ENCODE measurements at places on chromosomes 16 and 17.
A peak's percentile ranks its signal among the peaks of the same experiment; 100 is the strongest.

- no peak overlapping the region for H3K4me3 ChIP-seq
- no peaks in the 10 kb centered on the region for H3K36me3 ChIP-seq
- H3K27ac ChIP-seq, result no peak overlapping the region
- peaks cover 10% of the 10 kb centered on the region for H3K4me1 ChIP-seq
- DNase-seq, result peak; percentile 20
These were observed 129.1 kb upstream of the CHMP6 start for GRCh38 chr17:80862481-80862961.

- no peak for DNase-seq
- no peak overlapping the region for H3K27ac ChIP-seq
- H3K4me1 ChIP-seq, result peaks cover 19% of the 10 kb centered on the region
- no peaks in the 10 kb centered on the region for H3K27me3 ChIP-seq
- no peaks in the 10 kb centered on the region for H3K36me3 ChIP-seq
- no peak overlapping the region for H3K4me3 ChIP-seq
These were observed 39.8 kb downstream of the MAP1LC3B start for GRCh38 chr16:87431926-87432325.

- H3K4me3 ChIP-seq, result no peak overlapping the region
- H3K4me1 ChIP-seq, result peaks cover 6% of the 10 kb centered on the region
- no peaks in the 10 kb centered on the region for H3K27me3 ChIP-seq
- no peaks in the 10 kb centered on the region for H3K36me3 ChIP-seq
These were observed 19.7 kb downstream of the ZFHX3 start for GRCh38 chr16:73028263-73028662.

- peaks cover 7% of the 10 kb centered on the region for H3K4me1 ChIP-seq
- no peak within 1 kb of the TSS for H3K27ac ChIP-seq
- H3K27me3 ChIP-seq, result no peaks in the 10 kb centered on the region
- DNase-seq, result peak; percentile 78
- no peaks in the 10 kb centered on the region for H3K36me3 ChIP-seq
These were observed at the start of gene SPNS2 for GRCh38 chr17:4498461-4499397. Gene SPNS2, plus strand, starts transcription at chr17:4498881. Its CDS starts 167 bp downstream, at chr17:4499048.

DNA sequence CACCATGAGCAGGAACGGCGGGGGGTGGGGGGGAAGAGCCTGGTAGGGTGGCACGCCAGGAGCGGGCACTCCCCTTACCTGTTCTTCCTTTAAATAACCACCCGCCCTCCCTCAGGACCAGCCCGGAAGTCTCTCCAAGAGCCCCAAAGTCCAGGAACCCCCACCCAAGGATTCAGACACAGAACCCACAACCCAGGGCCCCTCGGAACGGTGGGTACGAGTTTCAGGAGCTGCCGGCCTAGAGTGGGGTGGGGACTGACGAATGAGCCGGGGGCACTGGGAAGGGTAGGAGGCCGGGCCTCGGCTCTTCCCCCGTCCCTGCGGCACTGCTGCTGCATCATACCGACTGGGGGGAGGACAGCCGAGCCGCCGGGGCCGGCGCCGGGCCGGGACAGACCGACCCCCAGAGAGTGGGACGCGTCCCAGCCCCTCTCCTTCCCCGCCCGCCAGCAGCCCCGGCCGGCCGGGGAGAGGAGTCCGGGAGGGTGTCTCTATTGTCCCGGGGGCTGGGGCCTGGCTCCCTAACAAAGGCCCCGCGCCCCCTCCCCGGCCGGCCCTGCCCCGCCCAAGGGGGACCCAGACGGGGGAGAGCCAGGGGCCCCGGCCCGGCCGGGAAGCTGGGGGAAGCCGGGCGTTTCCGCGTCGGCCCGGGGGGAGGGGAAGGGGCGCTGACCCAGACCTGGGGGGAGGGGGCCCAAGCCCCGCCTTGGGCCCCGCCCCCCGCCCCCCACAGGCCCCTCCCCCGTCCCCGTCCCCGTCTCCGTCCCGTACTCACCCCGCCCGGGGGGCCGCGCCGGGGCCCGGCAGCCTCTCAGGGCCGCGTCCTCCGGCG, 747 bp downstream of the ATXN7L3 start:
- H3K4me3 ChIP-seq, result peak overlapping the region; percentile 94
- no peaks in the 10 kb centered on the region for H3K36me3 ChIP-seq
- H3K27me3 ChIP-seq, result no peaks in the 10 kb centered on the region
- H3K4me1 ChIP-seq, result peaks cover 16% of the 10 kb centered on the region

- no peaks in the 10 kb centered on the region for H3K4me1 ChIP-seq
- no peak overlapping the region for H3K27ac ChIP-seq
- H3K36me3 ChIP-seq, result no peaks in the 10 kb centered on the region
- H3K27me3 ChIP-seq, result no peaks in the 10 kb centered on the region
These were observed 11.2 kb upstream of the ACSF2 start for GRCh38 chr17:50414808-50415207.

DNA sequence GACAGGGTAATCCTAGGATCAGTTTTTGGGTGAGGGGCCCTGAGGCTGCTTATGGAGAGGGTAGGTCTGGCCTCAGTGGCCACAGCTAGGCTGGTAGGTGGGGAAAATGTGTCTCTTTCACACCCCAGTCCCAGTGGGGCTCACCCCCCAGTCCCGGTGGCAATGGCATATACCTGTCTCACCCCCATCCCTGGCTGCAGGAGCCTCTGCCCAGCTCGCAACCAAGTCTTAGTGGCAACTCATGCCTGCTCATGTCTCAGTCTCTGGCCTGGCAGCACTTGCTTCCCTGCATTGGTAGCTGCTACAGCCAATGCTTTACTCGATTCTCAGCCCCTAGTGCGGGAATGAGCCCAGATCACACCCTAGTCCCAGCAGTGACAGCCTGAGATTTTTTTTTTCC, 221.5 kb downstream of the BCAS3 start:
- no peaks in the 10 kb centered on the region for H3K36me3 ChIP-seq
- no peak overlapping the region for H3K27ac ChIP-seq
- H3K4me1 ChIP-seq, result no peaks in the 10 kb centered on the region
- no peak overlapping the region for H3K4me3 ChIP-seq

DNA sequence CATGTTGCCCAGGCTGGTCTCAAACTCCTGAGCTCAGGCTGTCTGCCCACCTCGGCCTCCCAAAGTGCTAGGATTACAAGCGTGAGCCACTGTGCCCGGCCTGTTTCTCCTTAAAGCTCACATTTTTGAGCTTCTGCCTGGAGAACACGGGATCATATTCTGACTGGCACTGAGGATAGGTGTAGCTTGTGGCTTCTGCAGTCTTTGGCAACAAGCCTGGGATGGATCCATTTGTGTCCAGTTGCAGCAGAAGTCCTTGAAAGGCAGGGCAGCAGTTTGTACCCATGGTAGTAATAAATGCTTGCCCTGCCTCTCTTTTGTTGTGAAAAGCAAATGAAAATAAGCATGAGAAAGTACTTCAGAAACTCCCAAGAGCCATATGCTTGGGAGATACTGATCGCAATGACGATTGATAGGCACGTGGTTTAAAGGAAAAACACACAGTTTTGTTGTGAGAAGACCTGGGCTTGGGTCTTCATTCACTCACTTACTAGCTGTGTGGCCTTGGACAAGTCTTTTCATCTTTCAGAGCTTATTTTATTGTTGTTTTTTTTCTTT, 3.1 kb upstream of the CORO7 start:
- H3K27me3 ChIP-seq, result no peaks in the 10 kb centered on the region
- peak overlapping the region; percentile 63 for H3K27ac ChIP-seq
- H3K4me3 ChIP-seq, result no peak overlapping the region
- DNase-seq, result peak; percentile 83
- no peaks in the 10 kb centered on the region for H3K36me3 ChIP-seq
- H3K4me1 ChIP-seq, result peaks cover 19% of the 10 kb centered on the region

DNA sequence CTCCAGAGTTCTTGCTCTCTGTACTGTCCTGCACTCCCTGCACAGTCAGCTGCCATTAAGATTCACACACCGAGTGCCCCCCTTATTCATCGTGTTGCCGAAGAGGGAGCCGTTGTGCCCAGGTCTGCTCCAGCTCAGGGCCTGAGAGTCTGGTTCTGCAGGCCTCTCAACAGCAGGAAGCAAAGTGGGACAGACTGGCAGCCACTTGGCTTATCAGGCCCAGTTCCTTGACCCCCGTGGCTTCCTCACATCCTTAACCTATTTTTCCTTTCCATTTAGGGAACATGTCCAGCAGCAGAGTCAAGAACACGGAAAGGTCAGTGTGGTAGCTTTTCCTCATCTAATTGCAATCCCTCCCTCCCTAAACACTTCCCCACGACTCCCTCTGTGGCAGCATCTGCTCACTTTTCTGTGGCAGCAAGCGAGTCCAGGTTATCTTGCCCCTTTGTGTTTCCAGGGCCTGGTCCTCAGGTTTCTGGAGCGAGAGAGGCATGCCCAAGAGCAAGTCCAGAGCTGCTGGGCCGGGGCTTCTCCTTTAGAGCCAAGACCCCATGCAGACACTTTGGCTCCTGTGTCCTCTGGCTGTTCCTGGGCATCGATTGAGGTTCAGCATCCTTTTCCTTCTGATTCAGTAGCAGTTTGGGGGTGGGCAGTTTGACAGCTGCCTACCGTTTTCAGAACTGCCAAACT, 22.1 kb upstream of the ADAM11 start:
- no peak overlapping the region for H3K27ac ChIP-seq
- no peak overlapping the region for H3K4me3 ChIP-seq
- H3K36me3 ChIP-seq, result no peaks in the 10 kb centered on the region
- H3K4me1 ChIP-seq, result no peaks in the 10 kb centered on the region
- H3K27me3 ChIP-seq, result no peaks in the 10 kb centered on the region

- H3K4me3 ChIP-seq, result no peak overlapping the region
- DNase-seq, result no peak
- H3K27me3 ChIP-seq, result no peaks in the 10 kb centered on the region
- H3K36me3 ChIP-seq, result no peaks in the 10 kb centered on the region
These were observed 89.0 kb downstream of the SALL1 start for GRCh38 chr16:51062039-51062438.

- no peak overlapping the region for H3K27ac ChIP-seq
- H3K36me3 ChIP-seq, result no peaks in the 10 kb centered on the region
- no peaks in the 10 kb centered on the region for H3K4me1 ChIP-seq
- H3K27me3 ChIP-seq, result no peaks in the 10 kb centered on the region
- no peak for DNase-seq
These were observed 23.5 kb downstream of the WNT9B start for GRCh38 chr17:46874906-46875305.

GRCh38 chr16:85205747-85206471, 93.6 kb upstream of the CIBAR2 start:
- H3K27ac ChIP-seq, result peak overlapping the region; percentile 28
- no peak overlapping the region for H3K4me3 ChIP-seq
- DNase-seq, result peak; percentile 68
- no peaks in the 10 kb centered on the region for H3K36me3 ChIP-seq
- peaks cover 49% of the 10 kb centered on the region for H3K4me1 ChIP-seq

- H3K36me3 ChIP-seq, result no peaks in the 10 kb centered on the region
- DNase-seq, result no peak
- H3K4me1 ChIP-seq, result no peaks in the 10 kb centered on the region
- no peaks in the 10 kb centered on the region for H3K27me3 ChIP-seq
- H3K4me3 ChIP-seq, result no peak overlapping the region
These were observed 1034.8 kb upstream of the RBFOX1 start for GRCh38 chr16:6297666-6298410.

DNA sequence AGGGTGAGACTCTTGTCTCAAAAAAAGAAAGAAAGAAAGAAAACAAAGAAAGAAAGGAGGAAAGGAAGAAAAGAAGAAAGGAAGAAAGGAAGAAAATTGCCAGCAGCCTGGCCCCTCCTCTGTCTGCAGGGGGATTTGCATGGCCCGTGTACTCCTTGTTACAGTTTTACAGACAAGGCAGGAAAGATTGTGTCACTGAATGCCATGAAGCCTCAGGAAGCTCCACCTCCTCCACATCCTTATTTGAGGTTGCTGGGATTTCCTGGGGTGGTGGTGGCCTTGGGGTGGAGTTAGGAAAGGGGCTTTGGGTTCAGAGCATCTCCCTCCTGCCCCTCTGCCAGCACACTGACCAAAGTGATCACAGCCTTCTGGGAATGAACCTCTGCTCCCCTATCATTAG, 23.6 kb downstream of the CFAP20 start:
- no peak for DNase-seq
- no peaks in the 10 kb centered on the region for H3K4me1 ChIP-seq
- no peaks in the 10 kb centered on the region for H3K36me3 ChIP-seq
- no peaks in the 10 kb centered on the region for H3K27me3 ChIP-seq
- no peak overlapping the region for H3K4me3 ChIP-seq

DNA sequence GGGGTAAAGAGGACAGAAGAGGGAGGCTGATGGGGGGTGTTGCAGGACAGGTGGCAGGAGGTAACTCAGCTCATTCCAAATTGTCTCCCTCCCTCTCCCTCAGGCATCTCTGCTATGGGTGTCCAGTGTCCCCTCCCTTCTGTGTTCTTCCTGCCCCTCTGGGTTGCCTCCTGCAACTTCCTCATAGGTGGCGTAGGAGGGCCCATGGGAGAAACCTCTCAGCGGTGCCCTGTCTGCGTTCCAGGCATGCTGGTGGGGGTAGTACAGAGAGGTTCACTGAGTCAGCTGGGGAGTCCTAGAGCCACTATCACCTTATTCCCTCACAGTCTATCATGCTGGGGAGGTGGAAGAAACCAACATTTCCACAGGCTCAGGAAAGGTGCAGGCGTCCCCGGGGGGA, 14.7 kb upstream of the ODF4 start:
- H3K4me3 ChIP-seq, result no peak overlapping the region
- H3K27me3 ChIP-seq, result no peaks in the 10 kb centered on the region
- no peaks in the 10 kb centered on the region for H3K36me3 ChIP-seq
- H3K4me1 ChIP-seq, result peaks cover 6% of the 10 kb centered on the region
- no peak overlapping the region for H3K27ac ChIP-seq

- no peaks in the 10 kb centered on the region for H3K36me3 ChIP-seq
- DNase-seq, result no peak
- no peak overlapping the region for H3K27ac ChIP-seq
- H3K4me3 ChIP-seq, result no peak overlapping the region
- H3K4me1 ChIP-seq, result no peaks in the 10 kb centered on the region
- H3K27me3 ChIP-seq, result no peaks in the 10 kb centered on the region
These were observed 17.9 kb upstream of the HEXD start for GRCh38 chr17:82400206-82400605.

DNA sequence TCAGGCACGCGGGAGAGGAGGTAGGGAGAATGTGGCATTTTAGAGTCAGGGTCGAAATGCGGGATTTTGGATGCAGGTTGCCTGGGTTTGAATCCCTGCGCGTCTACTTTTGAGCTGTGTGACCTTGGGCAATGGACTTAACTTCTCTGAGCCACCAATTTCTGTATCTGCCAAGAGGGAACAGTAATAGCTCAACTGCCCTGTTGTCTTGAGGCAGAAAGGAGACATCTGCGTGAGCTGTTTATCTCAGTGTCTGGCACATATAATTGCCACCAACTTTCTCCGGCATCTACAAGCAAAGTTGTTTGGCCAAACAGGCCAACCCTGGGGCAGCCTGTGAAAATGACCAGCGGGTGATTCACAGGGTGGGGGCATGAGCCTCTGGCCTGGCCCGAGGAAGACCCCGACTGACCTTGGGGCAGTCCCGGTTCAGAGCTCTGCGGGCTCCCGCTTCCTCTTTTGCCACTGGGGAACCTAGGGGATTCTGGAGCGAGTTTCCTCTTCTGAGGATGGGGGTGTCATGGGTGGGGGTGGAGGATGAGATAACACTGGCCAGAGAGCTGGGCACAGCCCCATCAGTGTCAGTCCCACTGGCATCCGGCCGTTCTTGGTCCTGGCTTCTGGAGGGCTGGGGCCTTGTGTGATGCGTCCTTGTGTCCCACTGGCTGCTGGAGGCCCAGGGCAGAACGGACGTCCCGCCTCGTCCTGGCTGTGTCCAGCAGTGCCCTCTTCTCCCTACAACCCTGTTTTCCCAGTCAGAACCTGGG, 1.3 kb downstream of the SNN start:
- no peaks in the 10 kb centered on the region for H3K27me3 ChIP-seq
- peak overlapping the region; percentile 55 for H3K27ac ChIP-seq
- DNase-seq, result no peak

GRCh38 chr16:77928096-77928495, 94.3 kb upstream of the CLEC3A start:
- H3K4me1 ChIP-seq, result no peaks in the 10 kb centered on the region
- H3K27me3 ChIP-seq, result no peaks in the 10 kb centered on the region
- no peak overlapping the region for H3K4me3 ChIP-seq
- no peaks in the 10 kb centered on the region for H3K36me3 ChIP-seq
- no peak overlapping the region for H3K27ac ChIP-seq
